Caki2 (cell line): ENCODE measurements at places on chromosomes 1 and 21. TPM values are rescaled to one million over a fixed set of nuclear protein-coding genes. Genes with fewer than 3 reads are reported as not detected.

The PAQR6 gene
- total RNA-seq = not detected in 2 replicates

The TNFRSF18 gene
- not detected in 2 replicates for total RNA-seq

DNA sequence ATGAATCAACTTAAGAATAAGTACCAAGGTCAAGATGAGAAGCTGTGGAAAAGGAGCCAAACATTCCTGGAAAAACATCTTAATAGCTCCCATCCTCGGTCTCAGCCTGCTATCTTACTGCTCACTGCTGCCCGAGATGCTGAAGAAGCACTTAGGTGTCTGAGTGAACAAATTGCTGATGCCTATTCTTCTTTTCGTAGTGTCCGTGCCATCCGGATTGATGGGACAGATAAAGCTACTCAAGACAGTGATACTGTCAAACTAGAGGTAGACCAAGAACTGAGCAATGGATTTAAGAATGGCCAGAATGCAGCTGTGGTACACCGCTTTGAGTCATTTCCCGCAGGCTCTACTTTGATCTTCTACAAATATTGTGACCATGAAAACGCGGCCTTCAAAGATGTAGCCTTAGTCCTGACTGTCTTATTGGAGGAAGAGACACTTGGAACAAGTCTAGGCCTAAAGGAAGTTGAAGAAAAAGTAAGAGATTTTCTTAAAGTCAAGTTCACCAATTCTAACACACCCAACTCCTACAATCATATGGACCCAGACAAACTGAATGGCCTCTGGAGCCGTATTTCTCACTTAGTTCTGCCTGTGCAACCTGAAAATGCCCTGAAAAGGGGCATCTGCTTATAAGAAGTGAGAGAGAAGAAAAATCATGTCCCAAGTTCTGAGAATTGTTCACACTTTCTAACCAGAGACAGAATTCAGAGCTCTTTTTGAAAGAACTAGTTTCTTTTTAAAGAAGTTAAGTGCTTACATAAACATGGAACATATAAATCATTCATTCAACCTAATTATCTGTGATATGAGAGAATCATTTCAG lies 35.7 kb downstream of the TOR1AIP1 start:
- DNase-seq = no peak

The DCST1 gene
- not detected in 2 replicates for total RNA-seq

GRCh38 chr21:41367945-41368734 lies 6.3 kb downstream of the MX2 start:
- DNase-seq = no peak

DNA sequence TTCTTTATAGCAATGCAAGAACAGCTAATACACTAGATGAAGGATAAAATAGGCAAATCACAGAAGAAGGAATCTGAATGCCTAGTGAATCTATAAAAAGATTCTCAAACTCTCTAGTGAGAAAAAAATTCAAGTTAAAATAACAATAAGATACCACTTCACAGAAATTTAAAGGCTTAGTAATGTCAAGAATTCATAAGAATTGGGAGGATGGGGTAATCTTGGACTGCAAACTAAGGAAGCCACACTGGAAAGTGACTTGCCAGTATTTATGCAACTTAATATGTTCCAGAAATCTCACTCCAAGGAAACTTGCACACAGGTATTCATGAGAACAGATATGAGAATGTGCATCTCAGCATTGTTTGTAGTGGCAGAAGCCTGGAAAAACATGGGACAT lies 38.9 kb upstream of the PRRC2C start:
- DNase-seq = no peak

DNA sequence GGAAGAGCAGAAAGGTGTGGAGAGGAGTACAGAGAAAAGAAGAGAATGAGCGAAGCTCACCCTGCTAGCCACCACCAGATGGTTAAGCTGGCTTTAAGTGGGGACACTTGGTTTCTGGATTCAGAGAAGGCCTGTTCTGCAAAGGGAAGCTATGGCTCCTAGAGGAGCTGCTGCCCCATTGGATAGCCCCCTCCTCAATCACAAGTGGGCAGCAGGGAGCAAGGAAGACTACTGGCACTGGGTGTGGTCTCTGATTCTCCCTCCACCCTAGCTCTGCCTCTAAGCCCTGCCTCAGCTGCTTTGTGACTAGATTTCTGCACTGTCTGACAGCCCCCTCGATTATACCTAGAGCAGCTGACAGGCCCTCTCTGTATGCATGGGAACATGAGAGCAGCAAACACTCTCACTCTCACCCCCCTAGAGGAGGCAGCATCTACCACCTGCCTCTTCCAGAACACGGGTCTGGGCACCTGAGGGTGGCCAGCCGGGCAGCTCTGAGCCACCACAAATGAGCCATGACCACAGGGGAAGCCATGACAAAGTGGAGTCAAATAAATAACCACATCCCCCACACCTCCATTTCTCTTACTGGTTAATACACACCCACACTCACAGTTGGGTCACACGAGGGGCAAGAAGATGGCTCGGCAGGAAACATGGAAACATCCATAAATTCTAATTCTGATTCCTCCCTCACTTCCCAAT lies 13.6 kb downstream of the PLEKHA6 start:
- no peak for DNase-seq

The GRHL3 gene
- 0.03 and 0.26 TPM in 2 replicates for total RNA-seq

- DNase-seq = no peak
Measured at GRCh38 chr1:220363196-220363837, 91.1 kb upstream of the RAB3GAP2 start.

The ITLN2 gene
- not detected in 2 replicates for total RNA-seq

GRCh38 chr21:24850121-24850520 lies 757.2 kb downstream of the MRPL39 start:
- DNase-seq = no peak

GRCh38 chr1:31122741-31123140 lies 57.2 kb upstream of the PUM1 start:
- no peak for DNase-seq

- DNase-seq = peak; percentile 19
Measured at GRCh38 chr1:90925928-90926869, 95.6 kb downstream of the ZNF644 start.

The S100A5 gene
- not detected in 2 replicates for total RNA-seq

The OPRD1 gene
- total RNA-seq = not detected in 2 replicates

- DNase-seq = no peak
Measured at GRCh38 chr1:180027949-180028445, 73.4 kb downstream of the CEP350 start.

- DNase-seq = no peak
Measured at GRCh38 chr1:216186141-216186540, 237.1 kb downstream of the USH2A start.

- DNase-seq = no peak
Measured at GRCh38 chr1:89870998-89871397, 50.2 kb downstream of the LRRC8D start.

DNA sequence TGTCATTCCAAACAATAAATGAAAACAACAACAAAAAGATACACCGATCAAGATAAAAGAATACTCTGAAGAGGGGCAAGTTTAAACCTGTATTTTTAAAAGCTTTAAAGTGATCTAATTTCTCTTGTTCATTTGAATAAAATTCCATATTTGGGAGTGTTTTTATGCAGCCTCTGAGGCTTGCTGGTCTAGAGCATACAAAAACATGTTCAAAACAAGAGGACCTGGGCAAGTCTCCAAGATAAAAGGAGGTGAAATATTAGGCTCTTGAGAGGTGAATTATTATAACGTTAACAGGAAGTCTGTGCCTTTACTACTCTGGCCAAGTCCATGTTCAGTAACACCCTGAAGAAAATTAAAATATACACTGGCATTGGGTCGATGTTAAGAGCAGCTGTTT lies 20.1 kb downstream of the URB1 start:
- DNase-seq = no peak

- DNase-seq = no peak
Measured at GRCh38 chr1:247430434-247430833, 14.5 kb downstream of the NLRP3 start.

DNA sequence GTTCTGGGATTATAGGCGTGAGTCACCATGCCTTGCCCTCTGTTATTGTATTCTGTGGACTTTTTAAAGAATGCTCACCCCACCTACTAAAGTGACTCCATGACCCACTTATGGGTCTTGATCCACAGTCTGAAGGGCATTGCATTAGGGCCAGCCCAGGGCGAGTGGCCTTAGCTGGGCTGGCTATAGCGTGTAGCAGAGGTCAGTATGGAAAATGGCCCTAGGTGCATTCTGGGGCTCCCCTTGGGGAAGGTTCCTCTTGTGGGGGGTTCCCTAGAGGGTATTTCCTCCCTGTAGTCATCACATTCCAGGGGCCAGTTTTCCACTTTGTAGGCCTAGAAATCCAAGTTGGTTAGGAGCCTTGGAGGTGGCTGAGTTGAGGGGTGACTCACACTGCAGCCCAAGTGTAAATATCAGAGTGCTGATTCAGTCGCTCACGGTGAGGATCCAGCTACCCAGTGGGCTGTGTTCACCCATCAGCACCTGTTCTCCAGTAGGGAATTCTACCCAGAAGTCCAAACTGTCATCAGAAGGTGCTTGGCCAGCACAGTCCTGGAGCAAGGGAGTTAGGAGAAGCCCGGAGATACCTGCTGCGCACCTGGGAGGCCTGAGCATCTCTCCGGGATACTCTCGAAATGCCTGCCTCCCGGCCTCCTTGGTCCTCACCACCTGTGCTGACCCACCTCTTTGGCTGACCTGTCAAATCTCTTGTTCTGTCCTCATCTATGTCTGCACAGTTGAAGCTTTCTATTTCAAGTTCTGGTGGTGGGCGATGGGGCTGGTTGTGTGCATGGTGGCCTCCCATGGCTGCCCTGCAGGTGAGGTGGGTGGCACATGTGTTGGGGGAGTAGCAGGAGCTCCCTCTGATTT lies 52.2 kb downstream of the NENF start:
- DNase-seq = peak; percentile 83

The RWDD3 gene
- 12.0 and 15.9 TPM in 2 replicates for total RNA-seq

The SH2D1B gene
- total RNA-seq = not detected in 2 replicates

DNA sequence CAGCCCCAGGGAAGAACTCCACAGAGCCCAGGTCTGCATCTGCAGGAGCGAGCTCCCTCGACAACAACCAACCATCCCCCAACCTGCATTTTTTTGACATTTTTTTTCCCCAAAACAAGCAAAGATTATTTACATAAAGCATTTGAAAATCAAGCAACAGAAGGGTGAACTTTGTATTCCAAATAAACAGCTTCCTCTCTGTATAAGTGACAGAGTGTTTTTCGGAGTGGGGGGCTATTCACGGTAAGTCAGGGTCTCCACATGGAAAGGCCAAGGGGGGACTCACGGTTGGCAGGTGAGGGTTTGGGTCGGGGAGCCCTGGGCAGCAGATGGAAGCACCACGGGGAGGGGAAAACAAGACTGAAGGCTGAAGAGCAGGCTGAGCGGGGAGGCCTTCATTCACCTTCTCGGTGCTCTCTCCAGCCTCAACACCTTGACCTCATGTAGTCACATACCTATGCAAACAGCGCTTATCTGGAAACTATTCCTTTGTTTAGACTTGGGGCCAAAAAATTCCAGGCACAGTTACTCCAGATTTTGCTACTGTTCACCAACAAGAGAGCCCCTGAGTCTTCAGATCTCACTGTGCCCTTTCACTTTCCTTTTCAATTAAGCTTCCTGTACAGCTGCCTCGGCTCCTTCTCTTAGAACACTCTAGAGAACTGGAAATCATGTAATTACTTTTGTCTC lies 27.6 kb downstream of the C2CD2 start:
- no peak for DNase-seq

DNA sequence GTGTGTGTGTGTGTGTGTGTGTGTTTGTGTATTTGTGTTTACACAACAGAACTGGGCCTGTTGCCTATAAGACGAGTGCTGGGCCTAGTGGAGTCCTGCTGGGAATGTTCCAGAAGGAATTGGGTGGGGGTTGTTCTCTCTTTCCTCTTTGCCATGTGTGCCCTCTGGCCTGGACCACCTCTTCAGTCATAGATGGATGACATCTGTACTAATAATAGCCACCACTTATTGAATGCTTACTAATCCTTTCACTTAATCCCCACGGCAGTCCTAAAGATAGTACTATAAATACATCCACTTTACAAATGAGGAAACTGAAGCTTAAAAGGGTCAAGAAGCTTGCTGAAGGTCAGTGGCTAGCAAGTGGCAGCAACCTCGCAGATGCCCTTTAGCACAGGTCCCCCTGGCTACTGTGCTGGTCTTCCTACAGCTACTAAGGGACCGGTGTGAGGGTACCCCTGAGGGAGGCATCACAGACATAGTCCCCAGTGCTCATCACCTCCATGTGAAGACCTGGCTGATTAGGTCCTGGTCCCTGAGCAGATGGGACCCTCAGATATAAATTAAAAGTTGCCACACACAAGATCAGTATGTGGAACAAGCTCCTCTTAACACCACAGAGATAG lies 55.2 kb upstream of the KIF1B start:
- DNase-seq = no peak

DNA sequence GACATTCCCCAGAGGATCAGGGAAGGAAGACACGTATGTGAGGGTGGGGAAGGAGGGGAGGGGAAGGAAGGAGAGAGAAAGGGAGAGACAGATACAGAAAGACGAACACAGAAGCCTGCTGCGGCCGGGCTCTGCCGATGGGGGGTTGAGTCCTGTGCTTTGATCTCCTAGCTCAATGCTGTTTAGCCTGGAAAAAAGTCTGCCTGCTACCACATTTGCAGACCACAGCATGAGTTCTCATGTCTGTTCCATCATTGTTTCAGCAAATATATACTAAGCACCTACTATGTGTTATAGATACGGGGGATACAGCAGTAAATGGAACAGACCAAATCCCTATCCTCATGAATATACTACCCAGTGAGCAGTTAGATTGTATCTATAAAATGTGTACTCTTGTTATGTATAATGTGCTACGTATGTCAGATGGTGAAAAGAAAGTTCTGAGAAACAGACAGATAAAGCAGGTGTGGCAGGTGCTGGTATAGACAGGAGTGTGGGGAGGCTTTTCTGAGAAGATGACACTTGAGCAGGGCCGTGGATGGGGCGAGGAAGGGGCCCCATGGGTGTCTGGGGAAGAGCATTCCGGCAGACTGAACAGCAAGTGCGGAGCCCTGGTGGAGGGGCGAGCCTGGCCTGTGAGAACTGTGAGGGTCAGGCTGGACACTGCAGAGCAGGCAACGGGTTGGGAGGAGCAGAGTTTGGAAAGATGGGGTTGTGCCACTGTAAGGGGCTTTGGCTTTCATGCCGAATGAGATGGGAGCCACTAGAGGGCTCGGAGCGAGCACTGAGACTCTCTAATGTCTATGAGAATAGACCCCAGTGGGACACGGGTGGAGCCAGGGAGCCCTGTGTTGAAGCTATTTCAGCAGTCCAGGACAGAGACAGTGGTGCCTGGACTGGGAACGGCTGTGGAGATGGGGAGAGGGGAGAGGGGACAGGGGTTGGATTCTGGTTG lies 34.1 kb downstream of the KIAA1614 start:
- DNase-seq = no peak

The FAM163A gene
- total RNA-seq = not detected in 2 replicates

The GOLT1A gene
- 8.5 TPM in 1 of 2 replicates, not detected in the other for total RNA-seq

- DNase-seq = no peak
Measured at GRCh38 chr1:57393058-57393584, 30.7 kb downstream of the DAB1 start.

GRCh38 chr1:234885601-234886000 lies 243.0 kb downstream of the TOMM20 start:
- no peak for DNase-seq

The EDN2 gene
- total RNA-seq = 6.1 and 8.9 TPM in 2 replicates

GRCh38 chr21:45543710-45544448 lies 1.6 kb upstream of the SLC19A1 start:
- no peak for DNase-seq
